ENCODE measurements at places on chromosomes 13 and 19. TPM values are rescaled to one million over a fixed set of nuclear protein-coding genes. Genes with fewer than 3 reads are reported as not detected.

Gene TNFRSF19
- 0.93 TPM for total RNA-seq

Gene CBARP
- 10.8 TPM for total RNA-seq

Gene MEIOSIN
- 0.28 TPM for total RNA-seq

Gene ONECUT3
- total RNA-seq = not detected

Gene IL4I1
- total RNA-seq = 0.50 TPM

Gene MATK
- 21.4 TPM for total RNA-seq

Gene CYTH2
- 42.6 TPM for total RNA-seq

Gene ZNF525
- 99.8 TPM for total RNA-seq

Gene USHBP1
- 5.2 TPM for total RNA-seq

Gene CYP2A7
- total RNA-seq = not detected

Gene LRRC8E
- 4.8 TPM for total RNA-seq

Gene ZNF576
- total RNA-seq = 5.9 TPM

Gene PSG6
- not detected for total RNA-seq

Gene VSTM2B
- 0.54 TPM for total RNA-seq

Gene ZNF563
- total RNA-seq = 3.2 TPM

Gene HSD11B1L
- 12.9 TPM for total RNA-seq

Gene PRR19
- total RNA-seq = 3.6 TPM

Gene ICAM4
- 1.0 TPM for total RNA-seq

Gene ZNF527
- 4.0 TPM for total RNA-seq

Gene ZNF541
- total RNA-seq = 0.42 TPM

Gene ZNF283
- 8.7 TPM for total RNA-seq

Gene CYP4F8
- not detected for total RNA-seq

Gene ZNF850
- 41.1 TPM for total RNA-seq

Gene CGB2
- total RNA-seq = not detected

Gene MIR17HG
- total RNA-seq = 44.8 TPM

DNA sequence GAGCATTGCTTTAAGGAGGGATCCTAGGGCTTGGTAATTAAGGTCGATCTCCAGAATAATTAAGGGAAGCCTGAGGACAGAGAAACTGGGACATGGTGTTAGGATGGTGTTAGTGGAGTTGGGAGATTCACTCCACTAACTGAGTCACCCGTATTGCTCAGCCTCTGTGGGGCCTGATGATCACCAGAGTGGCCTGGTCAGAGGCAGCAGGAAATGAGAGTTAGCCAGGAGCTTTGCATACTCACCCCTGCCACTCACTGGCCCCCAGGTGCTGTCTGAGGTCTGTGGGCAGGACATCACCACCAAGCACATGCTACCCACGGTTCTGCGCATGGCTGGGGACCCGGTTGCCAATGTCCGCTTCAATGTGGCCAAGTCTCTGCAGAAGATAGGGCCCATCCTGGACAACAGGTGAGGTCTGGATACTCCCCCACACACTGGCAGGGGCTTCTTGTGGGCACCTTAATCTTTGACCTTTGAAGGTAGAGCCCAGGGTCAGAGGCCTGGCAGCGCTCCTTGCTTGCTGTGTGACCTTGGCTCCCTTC, 32.1 kb downstream of the PPP2R1A start:
- DNase-seq = no peak

- DNase-seq = no peak
These were observed 12.9 kb downstream of the TPM4 start for GRCh38 chr19:16089010-16089846.

GRCh38 chr19:19532806-19533701, 4.3 kb downstream of the YJEFN3 start:
- peak; percentile 11 for DNase-seq

GRCh38 chr13:39783051-39783450, 127.6 kb downstream of the COG6 start:
- DNase-seq = no peak

- no peak for DNase-seq
These were observed 17.8 kb downstream of the ZNF507 start for GRCh38 chr19:32363175-32363574.

DNA sequence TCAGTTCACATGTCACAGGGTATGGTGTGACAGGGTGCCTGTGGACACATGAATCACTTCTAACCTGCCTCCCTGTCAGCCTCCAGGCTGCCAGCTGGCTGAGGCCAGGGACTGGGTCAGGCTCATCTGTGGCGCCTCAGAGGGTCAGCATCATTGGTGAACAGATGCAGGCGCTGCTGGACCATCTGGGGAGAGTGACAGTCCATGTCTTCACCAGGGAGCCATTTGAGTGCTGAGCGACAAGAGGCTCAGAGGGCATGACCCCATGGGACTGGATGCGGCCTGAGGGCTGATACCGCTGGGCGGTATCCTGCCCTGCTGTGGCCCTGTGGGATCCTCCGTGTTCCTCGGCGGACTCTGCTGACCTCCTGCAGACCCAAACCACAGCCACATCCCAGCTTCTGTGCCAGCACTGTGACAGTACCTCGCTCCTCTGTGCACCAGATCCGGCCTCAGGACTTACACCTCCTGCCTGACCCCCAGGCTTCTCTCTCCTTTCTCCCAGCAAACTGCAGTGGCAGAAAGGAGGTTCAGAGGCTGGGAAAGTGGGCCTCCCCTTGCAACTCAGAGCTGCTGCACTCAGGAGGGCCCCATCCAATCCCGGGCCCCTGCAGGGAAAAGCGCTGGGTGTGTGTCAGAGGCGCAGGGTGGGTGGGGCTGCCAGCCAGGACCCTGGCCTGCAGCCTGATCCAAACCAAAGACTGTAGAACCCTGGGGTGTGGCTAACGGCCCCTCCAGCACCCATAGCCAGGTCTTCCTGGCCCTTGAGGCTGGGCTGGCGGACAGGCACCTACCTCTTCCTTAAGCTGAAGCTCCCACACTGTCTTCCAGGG, 10.2 kb downstream of the ACTMAP start:
- no peak for DNase-seq

GRCh38 chr19:41785653-41786052, 10.7 kb upstream of the CEACAM3 start:
- DNase-seq = peak; percentile 93

DNA sequence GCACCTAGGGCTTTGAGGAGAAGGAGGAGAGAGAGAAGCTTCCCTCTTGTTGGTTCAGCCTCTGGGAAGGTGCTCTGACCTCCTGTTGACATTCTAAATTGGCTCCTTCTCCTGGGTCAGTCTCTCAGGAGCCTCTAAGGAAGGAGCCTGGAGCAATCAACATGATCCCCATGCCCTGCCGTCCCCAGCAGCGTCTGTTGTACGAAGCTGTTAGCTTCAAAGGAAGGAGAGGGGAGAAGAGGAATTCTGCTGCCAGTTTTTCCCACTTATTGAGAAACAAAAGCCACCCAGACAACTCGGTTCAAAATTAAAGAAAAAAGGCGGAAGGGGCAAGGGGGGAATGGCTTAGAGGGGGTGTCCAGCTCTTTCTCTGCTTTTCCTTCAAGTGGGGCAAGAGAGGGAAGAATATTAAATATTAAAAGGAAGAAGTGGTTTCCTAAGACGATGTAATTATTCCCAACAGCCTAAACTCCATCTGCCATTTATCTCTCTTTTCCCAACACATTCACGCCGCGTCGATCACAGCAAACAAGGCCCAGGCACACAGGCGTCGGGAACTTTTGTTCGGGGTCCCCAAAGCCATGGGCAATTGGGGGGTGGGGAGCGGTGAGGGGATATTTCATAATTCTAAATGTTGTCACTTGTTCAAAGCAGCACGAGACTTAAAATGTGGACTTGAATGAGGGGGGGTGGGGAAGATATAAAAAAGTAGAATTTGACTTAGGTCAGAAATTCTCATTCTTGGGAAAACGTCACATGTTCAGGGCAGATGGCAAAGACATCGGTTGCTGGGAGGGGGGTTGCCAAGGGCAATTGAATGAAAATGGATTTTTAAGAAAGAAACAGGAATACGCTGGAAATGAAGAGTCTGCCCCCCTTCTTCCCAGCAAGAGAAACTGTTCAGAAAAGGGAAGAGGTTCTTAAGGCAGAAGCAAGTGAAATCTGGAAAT, 116.8 kb upstream of the CACNA1A start:
- peak; percentile 33 for DNase-seq

DNA sequence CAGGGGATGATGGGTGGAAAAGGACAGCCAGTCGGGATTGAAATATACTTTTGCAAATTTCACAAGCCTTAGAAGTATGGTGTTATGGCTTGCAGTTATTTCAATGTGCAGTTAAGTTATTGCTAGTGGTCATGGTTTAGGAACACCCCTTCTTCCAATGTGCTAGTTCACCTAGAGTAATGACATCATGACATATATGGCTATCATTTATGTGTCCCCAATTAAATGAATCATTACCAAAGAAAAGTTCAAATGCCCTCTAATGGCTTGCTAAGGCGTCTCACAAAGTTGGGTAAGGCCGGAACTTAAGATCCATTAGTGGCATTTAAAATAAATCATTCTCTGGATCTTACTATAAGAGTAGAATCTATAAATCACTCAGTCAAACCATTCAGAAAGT, 271.6 kb downstream of the SPRY2 start:
- no peak for DNase-seq

DNA sequence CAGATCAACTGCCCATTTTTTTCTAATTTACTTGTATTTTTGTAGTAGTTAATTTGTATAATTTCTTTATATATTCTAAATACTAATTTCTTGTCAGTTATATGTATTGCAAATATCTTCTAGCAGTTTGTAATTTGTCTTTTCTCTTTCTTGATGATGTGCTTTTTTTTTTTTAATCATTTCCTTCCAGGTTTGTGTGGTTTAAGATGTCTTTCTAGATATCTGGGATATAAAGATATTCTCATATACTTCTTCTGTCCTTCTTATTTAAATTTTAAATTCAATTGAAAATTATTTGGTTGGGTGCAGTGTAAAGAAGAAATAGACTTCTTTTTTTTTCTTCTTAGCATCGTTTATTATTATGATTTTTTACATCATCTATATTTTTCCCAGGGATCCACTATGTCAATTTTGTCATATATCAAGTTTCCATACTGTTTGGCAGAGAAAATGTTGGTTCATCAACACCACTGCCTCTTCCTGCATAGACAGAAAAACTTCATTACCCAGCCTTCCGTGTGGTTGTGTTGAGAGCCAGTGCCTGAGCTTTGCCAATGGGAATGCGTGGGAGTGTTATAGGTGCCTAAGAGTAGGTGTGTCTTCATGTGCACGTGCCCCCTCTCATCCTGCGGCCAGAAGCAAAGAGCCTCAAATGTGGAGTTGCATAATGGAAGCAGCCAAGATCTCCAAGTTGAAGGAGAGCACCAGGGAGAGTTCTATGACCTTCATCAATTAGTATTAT, 15.8 kb downstream of the CPB2 start:
- DNase-seq = peak; percentile 17

DNA sequence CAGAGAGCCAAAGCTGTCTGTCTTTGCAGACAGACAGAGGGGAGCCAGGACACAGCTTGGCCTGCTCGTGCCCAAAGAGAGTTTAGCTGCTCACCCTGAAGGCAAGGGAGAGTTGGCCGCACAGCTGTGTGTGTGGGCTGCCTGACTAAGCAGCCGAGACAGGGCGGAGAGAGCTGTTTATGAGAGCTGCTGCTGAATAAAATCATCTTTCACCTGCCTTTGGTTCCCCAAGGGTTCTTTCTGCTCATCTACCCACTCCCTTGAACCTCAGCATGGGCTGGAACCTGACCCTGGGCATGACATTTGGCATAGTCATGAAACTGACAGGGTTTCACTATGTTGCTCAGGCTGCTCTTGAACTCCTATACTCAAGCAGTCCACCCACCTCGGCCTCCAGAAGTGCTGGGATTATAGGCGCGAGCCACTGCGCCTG, 98.2 kb downstream of the RBM26 start:
- DNase-seq = peak; percentile 18

GRCh38 chr19:30092721-30093569, 150.9 kb downstream of the URI1 start:
- DNase-seq = no peak

DNA sequence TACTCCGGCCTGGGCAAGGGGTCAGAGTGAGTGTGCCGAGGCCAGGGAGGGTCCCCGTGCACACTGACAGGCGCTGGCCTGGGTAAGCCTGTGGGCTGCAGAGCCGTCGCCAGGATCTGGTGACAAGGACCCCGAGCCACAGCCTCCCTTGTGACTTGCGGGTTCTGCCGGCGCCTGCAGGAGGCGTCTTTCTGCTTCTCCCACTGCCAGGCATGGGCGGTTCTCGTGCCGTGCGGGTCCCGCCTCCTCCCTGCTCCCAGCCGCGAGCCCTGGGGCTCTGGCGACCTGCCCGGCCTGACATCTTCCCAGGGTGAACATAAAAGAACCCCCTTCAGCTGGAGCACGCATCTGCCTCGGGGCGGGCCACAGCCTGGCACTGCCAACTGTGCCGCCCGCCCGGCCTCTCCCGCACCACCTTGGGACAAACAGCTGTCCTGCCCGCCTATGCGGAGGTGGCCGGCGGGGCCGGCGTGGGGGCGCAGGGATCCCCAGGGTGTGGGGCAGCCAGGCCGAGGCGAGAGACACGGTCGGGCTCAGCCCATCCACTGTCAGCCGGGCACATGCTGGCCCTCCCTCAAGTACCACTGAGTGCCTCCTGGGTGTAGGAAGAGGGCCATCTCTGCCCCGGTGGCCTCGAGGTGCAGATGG, 1.5 kb upstream of the HCN2 start:
- peak; percentile 92 for DNase-seq

GRCh38 chr19:35533201-35533821, at the start of gene GAPDHS:
GAPDHS (plus strand) TSS chr19:35533456; CDS start chr19:35533528, 72 bp downstream.
- DNase-seq = peak; percentile 63

GRCh38 chr13:103066781-103067345, 646 bp upstream of the SLC10A2 start:
- peak; percentile 5 for DNase-seq

DNA sequence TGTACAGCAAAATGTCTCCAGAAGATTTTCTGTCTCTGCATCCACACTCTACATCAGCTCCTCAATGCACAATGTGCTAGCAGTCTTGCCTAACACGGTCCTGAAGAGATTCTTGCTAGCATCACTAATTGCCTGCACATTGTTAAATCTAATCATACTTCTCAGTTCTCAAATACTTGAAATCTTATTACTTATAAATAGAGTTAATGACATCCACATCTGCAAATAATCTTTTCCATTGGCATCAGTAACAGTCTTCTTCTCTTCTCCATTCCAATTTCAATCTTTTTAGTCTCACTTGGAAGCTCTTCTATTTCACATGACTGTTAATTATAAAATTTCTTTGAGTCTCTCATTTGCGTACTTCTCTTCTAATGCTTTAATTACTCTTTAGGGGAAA, 630.5 kb upstream of the SLITRK6 start:
- no peak for DNase-seq

GRCh38 chr13:27408074-27408473, 16.3 kb upstream of the GTF3A start:
- peak; percentile 11 for DNase-seq

DNA sequence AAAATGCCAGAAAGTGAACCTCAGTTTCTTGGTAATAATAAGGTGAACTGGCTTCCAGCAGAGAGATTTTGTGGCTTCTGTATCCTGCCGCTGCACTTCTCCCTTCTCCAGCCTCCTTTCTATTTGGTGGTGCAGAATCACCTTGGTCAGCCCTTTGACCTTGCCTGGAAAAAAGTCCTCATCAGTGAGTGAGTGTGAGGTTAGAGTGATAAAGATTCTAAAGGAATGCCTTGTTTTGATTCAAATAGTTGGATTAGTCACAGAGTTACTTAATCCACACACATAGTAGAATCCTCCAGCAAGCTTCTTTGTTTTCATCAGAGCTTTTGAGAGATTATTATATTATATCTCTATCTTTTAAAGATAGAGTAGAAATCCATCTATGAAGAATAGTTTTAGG, 140.9 kb downstream of the KCNRG start:
- no peak for DNase-seq

Data from GM23338 (cell line).